ENCODE measurements at places on chromosomes 3 and 15.

DNA sequence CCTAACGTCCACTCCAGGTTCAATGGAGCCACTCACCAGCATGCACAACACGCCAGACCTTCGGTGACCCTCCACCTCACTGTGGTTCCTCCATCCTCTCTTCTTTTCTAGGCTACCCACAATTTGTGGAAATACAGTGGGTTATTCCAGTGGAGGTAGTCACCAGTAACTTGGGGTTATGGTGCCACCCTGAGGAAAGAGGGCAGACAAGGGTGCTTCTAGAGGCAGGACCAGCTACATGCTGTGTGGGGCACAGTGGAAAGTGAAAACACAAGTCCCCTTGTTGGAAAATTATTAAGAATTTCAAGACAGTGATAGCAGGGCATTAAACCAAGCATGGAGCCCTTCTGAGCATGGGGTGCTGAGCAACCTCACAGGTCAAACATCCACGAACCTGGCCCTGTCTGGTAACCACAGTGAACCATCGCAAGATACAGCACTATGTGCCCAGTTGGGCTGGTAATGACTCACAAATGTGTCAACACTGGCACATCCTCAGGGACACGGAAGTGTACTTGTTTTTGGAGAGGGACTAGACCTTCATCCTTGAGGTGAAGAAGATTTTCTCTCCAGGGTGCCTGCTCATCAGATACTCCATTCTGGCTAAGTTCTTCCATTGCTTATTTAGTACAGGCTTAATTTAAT, 166.7 kb downstream of the STT3B start:
- DNase-seq, result no peak

DNA sequence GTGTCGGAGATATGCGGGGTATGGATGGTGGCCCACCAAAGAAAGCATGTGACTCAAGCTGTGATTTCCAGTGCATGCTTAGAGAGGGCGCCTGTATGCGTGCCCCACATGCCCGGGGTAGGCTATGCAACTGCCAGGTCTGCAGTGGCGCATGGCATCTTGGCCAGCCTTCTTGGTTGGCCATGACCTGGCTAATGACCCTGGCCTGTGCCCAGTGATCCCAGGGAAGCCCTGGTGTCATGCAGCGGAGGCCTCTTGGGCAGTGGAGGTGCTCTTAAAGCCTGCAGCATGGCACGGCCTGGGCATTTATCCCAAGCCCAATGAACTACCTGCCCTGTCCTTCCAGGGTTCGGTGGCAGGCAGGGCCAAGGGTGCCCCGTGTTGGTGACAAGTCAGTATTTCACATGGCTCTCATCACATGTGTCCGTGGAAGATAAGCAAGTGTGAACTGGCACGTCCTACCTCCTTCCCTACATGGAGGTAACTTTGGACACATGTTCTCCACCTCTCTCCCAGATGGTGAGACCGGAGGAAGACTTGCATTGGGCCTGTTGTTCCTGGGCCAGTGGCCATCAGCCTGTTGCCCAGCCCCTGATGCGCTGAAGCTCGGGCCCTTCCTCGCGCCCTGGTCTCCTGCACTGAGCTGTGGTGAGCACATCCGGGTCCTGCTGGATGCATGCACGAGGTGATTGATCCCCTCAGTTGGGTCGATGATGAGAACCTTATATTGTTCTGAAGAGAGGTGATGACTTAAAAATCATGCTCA, 192.0 kb downstream of the UBE3A start:
- DNase-seq, result no peak

GRCh38 chr3:117587416-117587815, 877.8 kb downstream of the TUSC7 start:
- DNase-seq, result no peak

- DNase-seq, result no peak
These were observed 42.2 kb upstream of the TJP1 start for GRCh38 chr15:29864501-29864900.

DNA sequence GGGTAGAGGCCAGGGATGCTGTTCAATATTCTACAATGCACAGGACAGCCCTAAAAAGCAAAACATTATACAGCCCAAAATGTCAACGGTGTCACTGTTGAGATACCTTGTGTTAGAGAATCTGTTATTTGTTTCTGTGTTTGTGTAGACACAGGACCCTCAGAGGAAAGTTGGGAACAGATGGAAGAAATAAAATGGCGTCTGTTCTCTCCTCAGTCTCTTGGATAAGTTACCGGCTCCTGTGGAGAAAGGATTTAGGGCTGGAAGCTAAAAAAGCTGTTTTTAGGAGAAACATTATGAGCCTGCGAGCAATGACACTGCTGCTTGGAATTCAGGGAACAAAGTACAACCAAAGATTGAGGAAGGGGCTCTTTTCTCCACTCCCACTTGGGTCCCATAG, 688.6 kb upstream of the ZNF385D start:
- no peak for DNase-seq

DNA sequence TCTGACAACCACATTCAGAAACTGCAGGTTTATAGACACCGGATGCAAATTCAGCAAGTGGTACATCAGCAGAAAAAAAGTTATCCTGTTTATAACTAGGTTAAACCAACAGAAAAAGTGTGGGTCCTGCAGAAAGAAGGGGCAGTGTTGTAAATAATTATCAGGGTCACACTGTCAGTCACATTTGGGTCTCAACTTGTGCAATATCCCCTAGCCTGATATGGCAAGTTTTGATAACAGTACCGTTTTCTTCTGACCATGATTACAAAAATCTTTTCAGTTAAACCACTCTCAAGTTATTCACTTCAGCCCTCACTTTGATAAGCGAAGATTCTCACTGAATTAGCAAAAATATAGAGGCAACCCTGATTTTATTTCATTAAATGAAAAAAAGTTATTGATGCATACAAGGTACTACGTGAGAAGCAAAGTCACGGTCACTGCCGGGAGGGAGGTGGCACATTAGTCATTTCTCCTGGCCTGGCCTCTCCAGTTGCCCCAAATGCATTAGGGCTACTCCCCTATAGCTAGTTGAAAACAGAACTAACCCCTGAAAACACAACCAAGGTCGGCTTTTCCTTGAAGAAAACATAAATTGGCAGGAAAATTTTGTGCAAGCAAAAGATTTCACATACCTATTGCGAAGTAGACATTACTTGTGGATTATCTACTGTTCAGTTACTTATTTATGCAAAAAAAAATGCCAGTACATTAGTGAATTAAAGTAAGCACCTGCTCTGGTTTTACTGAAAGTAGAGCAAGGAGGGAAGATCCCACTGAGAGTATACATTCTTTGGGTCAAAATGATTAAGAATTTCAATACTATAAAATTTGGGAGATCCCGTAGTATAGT, 28.6 kb downstream of the IL5RA start:
- no peak for DNase-seq

- DNase-seq, result no peak
These were observed 99.5 kb upstream of the ZBTB20 start for GRCh38 chr3:115246461-115247020.

GRCh38 chr15:41160639-41161315, 44.7 kb upstream of the INO80 start:
- DNase-seq, result no peak

- DNase-seq, result no peak
These were observed 166.6 kb upstream of the PDZRN3 start for GRCh38 chr3:73791356-73791755.

DNA sequence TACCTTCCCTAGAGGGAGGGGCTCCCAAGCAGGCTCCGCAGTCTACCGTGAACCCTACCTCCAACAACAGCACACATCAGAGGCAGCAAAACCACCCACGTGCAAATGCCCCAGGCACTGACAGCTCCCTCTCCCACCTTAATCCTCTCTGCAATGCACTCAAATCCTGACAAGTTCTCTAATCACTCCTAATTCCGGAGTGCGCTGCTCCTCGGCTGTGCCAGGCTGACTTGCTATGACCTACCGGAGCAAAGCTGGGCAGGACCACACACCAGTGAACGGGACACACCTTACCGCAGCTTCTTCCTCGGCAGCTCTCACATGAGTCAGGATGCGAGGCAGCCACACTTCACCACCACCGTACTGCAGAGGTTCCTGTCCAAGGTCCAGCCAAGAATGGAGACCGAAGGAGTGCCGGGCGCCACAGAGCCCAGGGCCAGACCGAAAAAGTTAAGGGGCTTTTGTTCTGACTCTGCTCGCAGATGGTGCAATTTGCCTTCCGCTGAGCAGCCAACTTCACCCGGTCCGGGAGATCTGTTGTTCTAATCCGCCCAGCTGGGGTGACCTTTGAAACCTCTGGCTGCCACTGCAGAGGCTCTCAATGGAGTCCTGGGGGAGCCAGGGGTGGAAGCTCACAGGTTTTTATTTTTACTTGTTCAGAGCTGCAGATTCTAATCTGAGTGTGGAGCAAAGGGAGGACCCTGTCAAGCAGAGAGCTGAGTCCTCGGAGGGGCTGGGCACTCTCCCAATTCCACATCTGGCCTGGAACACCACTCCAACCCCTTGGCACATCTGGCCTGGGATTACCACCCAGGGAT, 84.4 kb downstream of the MYLK start:
- DNase-seq, result no peak

- DNase-seq, result no peak
These were observed 21.0 kb upstream of the CYP11A1 start for GRCh38 chr15:74388363-74388951.

DNA sequence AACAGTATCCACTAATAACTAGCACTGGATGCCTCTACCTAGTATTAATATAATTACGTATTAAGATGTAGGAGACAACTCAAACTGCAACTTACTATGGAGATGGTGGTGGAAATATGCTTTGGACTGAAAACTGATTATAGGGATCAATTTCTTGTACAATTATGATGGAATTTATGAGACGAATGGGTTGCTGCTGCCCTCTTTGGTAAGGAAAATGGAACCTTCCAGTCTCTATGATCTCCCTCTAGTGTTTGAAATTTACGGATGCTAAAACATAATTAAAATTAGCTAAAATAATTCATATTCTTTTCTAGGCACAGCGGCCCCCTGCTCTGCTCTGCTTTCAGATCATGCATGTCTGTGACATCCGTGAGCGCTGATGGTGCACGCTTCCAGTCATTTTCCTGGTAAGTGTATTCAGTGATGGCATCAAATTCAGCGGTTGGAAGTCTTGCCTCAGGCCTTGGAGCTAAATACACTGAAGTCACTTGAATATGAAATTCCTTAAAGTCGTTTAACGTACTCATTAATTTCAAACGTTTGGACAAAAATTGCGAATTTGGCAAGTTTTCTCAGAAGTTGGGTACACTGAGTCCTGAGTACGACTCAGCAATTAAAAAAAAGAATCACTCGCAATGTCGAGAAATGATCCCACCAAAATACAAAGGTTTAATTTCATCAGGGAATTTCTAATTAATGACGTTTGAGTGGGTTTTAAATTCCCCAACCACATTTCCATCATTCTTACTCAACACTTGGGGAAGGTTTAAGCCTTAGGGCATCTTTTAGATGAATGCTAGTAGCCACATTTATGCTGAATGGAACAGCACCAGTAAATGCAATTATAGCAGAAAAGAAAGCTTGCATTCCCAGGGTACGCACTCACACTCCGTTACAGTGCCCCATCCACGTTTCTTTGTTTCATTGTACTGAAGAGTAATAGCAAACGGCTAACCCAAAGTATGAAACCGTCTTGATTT, 132.6 kb downstream of the NR2F2 start:
- no peak for DNase-seq

GRCh38 chr3:12312010-12312409, 23.1 kb downstream of the PPARG start:
- DNase-seq, result no peak

DNA sequence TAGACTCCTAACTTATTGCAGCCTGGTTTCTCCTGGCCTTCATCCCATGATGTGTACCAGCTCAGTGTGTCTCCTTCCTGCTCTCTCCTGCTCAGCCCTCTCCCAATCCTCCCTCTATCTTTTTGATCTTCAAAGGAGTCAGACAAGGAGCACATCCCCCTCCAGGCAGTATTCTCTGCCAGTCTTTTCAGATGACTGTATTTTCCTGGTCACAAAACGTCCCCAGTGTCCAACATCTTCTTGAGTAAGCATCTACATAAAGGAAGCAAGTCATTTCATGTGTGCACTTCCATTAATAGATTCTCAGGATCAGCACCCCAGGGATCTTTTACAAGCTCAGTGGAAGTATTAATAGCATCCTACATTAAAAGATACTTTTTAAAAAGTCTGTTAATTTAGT, 148.9 kb upstream of the THBS1 start:
- no peak for DNase-seq

- no peak for DNase-seq
These were observed 1.5 kb downstream of the RHOA start for GRCh38 chr3:49410066-49410845.

- DNase-seq, result no peak
These were observed 31.3 kb upstream of the TMEM115 start for GRCh38 chr3:50390508-50391224.

GRCh38 chr3:178048768-178049167, 487.5 kb upstream of the KCNMB2 start:
- DNase-seq, result no peak

DNA sequence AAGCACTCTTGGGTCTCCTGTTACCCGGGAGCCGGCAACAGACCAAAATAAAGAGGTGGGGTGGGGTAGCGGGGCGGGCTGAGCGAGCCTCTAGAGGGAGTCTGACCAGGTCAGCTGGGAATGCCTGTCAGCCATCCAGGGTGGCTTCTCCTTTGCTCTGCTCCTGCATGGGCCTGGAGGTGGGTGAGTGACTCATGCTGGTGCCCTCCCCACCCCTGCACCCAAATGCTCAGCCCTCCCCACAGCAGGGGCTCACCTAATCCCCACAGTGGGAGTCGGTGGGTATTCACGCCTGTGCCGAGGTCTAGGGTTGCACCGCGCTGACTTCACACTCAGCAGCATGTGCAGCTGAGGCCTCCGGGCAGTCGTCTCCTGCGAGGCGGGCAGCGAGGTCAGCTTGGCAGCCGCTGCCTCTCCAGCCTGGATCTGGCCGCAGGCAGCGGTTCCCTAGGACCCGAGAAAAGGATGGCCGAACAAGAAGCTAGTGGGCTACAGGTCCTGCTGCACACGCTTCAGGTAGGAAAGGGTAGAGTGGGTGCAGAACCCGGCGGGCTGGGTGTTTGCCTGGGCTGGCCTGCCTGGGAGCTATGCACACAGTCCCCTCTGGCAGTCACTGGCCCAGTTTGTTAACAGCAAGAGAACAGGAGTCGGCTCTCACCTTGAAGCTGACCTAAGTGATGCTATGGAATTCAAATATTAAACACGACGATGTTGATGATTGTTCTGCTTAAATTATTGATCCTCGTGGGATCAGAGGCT, at the start of gene AGBL1:
Gene AGBL1 (plus strand): TSS at position 364 of the 759 bp plus-strand sequence.
- DNase-seq, result no peak

- no peak for DNase-seq
These were observed 199.6 kb upstream of the LYSMD4 start for GRCh38 chr15:99932676-99933402.

GRCh38 chr3:10228248-10228950, 19.9 kb upstream of the TATDN2 start:
- DNase-seq, result peak; percentile 69

GRCh38 chr15:25345943-25346342, 92.9 kb downstream of the UBE3A start:
- no peak for DNase-seq

GRCh38 chr3:177294221-177294620, 96.9 kb upstream of the TBL1XR1 start:
- no peak for DNase-seq

DNA sequence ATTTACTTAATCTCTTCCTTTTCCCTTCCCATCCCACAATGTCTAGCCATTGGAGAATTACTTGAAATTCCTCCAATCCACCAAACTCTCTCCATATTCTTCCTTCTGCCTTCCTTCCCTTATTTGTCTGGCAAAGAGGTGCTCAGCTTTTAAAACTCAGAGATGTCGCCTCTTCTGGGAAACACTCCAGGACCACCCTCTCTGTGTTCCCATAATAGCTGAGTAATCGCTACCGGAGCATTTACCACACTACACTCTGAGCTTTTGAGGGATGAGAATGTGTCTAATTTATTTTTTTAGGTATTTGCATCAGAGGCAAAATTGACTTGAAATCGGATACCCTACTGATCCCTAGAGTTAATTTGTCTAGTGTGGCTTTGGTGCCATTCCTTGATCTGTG, 245.7 kb upstream of the TPRG1 start:
- no peak for DNase-seq
